Nasal cavity respiratory epithelium epithelial cell of viscerocranial mucosa (primary cell): ENCODE measurements at places on chromosomes 12 and 14. TPM values are rescaled to one million over a fixed set of nuclear protein-coding genes. Genes with fewer than 3 reads are reported as not detected.

The HHIPL1 gene
- 1.0 and 1.7 TPM in 2 replicates for total RNA-seq

The GAS2L3 gene
- 0.43 and 2.1 TPM in 2 replicates for total RNA-seq

The LTB4R gene
- total RNA-seq = 5.5 and 20.0 TPM in 2 replicates

The CD163 gene
- total RNA-seq = not detected in 2 replicates

The TROAP gene
- 0.07 and 3.1 TPM in 2 replicates for total RNA-seq

The DHRS2 gene
- under 0.01 and 0.07 TPM in 2 replicates for total RNA-seq

The AQP6 gene
- not detected in 2 replicates for total RNA-seq

The TAS2R8 gene
- 0.14 TPM in 1 of 2 replicates, not detected in the other for total RNA-seq

The SLCO1B1 gene
- not detected in 2 replicates for total RNA-seq

The APOF gene
- total RNA-seq = not detected in 2 replicates

The FAM90A1 gene
- 0.28 TPM in 1 of 2 replicates, not detected in the other for total RNA-seq

The FAM161B gene
- 2.1 and 2.8 TPM in 2 replicates for total RNA-seq
